ENCODE measurements at places on chromosomes 11 and 22.

DNA sequence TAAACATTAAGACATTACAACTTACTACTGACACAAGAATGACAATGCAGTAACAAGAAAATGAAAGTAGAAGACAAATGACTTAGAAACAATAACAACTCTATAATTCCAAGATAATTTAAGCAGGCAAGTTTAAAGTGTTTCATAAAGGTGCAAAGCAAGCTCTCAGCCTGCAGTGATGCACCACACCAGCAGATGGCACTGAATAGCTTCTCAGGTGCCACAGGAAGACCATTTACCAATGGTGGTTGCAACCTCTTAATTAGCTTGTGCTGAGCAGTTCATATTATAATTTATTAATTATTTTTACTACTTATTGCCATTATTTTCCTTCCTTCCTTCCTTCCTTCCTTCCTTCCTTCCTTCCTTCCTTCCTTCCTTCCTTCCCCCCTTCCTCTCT is 60.6 kb downstream of the NXPE2 start:
- DNase-seq, result peak; percentile 51

DNA sequence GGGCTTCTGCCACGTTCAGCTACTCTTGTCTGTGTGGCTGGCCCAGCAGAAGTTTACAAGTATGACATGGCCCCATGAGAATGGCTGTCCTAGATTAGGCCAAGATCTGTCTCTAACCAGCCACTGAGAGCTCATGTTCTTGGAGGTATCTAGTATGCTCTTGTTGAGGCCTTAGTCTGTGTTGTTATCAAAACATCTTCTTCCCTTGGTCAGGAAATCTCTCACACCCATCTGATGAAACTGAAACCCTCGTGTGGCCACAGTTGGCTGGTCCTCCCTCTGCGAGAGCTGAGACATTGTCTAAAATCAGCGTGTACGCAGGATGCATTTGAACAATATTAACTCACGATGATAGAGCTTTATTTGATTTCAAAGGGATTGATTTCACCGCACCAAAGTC is 109.0 kb upstream of the NNMT start:
- no peak for DNase-seq

DNA sequence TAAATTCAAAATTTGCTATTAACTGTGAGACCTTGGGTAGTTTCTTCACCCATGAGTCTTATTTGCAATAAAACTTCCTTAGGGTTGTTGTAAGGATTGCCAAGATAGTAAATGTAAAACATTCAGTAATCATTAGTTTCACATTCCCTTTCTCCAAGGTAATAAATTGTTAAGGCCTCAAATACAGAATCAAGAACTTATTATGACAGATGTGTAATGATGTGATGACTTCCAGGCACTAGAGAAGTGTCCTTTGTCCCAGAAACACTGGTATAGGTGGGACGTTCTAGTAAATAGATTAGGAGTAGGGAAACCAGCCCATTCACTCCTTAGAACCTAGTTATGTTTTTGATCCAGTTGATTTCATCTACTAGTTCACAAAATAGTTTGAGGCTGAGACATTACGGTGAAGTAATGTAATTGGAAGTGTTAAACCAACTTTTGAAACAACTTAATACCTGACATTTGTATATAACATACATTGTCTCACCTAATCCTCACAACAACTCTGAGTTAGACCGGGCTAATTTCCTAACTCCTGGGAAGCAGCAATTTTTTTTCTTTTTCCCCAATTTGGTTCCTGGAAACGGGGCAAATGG is 25.5 kb downstream of the CTNND1 start:
- no peak for DNase-seq

DNA sequence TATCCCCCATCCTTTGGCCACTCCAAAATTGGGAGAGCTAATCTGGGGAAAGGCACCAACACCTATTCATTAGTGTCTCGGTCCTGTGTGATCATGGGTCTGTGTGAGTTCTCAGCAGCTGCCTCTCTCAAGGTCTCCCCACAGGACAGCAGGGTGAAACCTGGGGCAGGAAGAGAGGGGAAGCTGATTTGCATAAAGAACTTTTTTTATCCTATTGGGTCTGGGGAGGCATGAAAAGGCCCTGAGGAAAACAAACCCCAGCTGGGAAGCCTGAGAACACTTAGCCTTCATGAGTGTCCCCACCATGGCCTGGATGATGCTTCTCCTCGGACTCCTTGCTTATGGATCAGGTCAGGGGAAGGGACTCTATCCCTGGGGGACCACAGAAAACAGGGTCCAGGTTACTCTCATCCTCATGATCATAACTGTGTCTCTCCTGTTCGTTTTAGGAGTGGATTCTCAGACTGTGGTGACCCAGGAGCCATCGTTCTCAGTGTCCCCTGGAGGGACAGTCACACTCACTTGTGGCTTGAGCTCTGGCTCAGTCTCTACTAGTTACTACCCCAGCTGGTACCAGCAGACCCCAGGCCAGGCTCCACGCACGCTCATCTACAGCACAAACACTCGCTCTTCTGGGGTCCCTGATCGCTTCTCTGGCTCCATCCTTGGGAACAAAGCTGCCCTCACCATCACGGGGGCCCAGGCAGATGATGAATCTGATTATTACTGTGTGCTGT is 116.0 kb upstream of the TOP3B start:
- no peak for DNase-seq

- no peak for DNase-seq
Observed at GRCh38 chr22:44701187-44701790, 715 bp upstream of the PRR5 start.

- DNase-seq, result no peak
Observed at GRCh38 chr11:11622772-11623171, 967 bp upstream of the GALNT18 start.

GRCh38 chr11:113901141-113901540 is 3.5 kb upstream of the HTR3B start:
- no peak for DNase-seq

- no peak for DNase-seq
Observed at GRCh38 chr11:34148504-34149165, 43.2 kb downstream of the NAT10 start.

DNA sequence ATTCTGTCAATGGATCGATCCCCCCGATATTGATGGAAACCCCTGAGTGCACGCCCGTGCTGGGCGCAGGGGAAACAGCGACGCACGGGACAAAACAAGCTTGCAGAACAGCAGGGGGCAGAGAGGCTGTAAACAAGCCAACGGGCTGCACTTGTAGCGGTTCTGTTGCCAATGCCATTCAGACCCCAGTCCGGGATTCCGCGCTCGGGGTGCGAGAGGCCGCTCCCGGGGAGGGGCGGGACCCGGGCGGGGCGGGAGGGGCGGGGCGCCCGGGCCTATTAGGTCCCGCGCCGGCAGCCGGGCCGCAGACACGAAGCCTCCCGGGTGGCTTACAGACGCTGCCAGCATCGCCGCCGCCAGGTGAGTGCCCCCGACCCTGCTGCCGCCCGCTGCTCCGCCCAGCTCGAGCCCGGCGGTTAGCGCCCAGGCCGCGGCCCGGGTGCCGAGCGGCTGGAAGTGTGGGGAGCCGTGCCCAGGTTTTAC is at the start of gene BIK:
TSS of gene BIK (plus strand) at position 307 of the 483 bp plus-strand sequence. CDS start 13,273 bp downstream, outside the sequence.
- peak; percentile 86 for DNase-seq

- DNase-seq, result no peak
Observed at GRCh38 chr11:47511917-47512316, 41.0 kb downstream of the CELF1 start.

GRCh38 chr22:19048531-19048930 is 73.7 kb downstream of the DGCR2 start:
- no peak for DNase-seq

GRCh38 chr11:128616161-128616560 is 28.8 kb upstream of the ETS1 start:
- no peak for DNase-seq

- no peak for DNase-seq
Observed at GRCh38 chr11:65771589-65772112, 9.1 kb downstream of the AP5B1 start.

DNA sequence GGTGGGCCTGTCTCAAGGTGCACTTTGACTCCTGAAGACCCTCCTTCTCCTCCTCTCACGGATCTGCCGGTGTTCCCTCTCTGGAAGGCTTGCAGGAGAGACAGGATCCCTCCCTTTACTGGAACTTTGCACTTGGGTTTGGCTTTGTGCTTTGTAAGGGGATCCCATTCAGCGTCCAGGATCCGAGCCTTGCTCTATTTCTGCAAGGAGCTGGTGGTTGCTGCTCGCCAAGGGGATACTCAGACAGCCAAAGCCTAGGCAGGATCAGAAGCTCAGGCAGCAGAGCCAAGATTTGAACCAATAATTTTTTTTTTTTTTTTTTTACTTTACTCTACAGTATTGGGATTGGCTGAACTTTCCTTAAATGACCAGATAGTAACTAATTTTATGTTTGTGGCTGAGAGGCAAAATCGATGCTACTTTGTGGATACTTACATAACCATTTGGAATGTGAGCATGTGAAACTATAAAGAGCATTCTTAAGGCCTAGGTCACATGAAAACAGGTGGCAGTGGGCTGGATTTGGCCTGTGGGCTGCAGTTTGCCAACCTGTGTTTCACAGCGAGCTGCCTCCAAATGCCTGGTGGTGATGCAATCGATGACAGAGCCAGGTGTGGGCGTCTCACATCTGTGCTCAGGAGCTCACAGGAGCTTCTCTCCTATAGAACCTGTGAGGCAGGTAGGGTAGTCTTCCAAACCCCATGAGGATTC is 25.2 kb downstream of the BCR start:
- DNase-seq, result no peak

GRCh38 chr11:133636711-133637355 is 104.5 kb upstream of the OPCML start:
- DNase-seq, result no peak

DNA sequence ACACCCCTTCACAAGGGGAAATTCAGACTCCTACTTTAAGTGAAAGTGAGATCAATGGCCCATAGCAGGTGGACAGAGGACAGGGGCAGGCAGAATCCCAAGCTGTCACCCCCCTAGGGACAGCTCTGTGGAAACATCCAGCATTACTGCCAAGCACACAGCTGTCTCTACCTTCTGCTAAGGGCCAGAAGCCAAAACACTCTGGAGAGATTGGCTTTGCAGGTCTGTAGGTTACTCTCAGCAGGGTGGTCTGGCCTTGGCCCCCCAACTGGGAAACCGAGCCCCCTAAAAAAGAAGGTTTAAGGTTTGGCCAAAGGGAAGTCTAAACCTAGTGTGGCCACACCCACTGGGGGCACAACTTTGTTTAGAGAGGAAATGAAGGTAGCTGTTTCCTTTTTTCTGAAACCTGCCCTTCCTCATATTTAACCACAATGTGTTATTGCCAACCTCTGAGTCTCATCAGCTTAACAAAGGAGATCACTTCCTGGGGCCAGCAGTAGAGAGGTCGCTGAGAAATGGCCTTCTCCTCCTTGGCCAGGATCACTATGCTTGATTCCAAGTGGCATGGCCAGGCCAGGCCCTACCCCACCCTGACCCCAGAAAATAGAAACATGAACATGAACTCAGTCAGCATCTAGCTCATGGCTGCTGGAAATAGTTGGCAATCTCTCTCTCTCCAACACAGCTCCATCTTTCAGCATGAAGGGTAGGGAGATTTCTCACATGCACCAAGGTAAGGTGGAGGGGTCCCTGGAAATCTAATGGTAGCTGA is 25.9 kb upstream of the SCARF2 start:
- no peak for DNase-seq

- no peak for DNase-seq
Observed at GRCh38 chr11:69370984-69371709, 77.2 kb downstream of the MYEOV start.

DNA sequence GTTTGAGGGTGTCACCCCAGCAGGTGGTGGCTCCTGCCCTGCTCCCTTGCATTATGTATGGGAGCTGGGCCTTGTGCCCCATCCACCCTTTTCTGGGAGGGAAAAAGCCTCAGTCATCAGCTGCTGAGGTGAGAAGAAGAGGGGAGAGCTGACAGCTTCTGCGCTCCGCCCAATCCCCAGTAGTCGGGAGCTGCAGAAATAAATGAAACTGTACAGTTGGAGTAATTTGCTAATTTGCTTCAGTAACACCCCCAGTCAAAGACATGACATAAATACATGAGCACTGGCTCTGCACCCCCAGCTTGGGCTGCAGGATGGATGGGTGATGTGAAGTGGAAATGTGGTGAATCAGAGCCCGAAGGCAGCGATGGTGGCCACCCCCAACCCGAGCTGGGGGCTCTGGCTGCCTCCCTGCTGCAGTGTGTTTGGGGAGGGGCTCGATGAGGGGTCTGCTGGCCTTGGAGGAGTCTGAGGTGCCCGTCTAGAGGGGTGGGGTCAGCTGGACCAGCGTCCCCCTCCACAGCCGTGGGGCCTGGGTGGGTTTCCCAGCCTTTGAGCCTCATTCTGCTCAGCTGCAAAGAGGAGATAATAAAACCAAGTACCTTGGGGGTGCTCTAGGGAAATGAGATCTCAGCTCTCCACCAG is 59.2 kb downstream of the MPPED1 start:
- DNase-seq, result no peak

- no peak for DNase-seq
Observed at GRCh38 chr11:128304666-128305485, 282.5 kb downstream of the ETS1 start.

DNA sequence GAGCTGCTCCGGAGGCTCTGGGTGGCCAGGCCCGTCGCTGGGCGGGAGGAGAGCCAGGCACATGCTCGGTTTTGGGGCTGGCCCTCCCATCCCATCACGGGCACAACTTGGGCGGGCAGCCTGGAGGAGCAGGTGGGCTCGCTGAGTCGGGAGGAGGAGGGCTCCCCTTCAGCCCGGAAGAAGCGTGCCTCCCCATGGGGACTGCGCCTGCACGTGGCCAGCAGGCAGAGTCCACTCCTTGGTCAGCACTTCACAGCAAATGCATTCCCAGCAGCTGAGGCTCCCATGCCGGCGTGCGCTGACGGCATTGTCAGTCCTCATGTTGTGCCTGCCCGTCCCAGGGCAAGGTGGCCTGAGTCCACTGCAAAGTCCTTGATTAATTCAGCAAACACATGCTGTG is 1281.7 kb downstream of the BRD1 start:
- DNase-seq, result no peak

DNA sequence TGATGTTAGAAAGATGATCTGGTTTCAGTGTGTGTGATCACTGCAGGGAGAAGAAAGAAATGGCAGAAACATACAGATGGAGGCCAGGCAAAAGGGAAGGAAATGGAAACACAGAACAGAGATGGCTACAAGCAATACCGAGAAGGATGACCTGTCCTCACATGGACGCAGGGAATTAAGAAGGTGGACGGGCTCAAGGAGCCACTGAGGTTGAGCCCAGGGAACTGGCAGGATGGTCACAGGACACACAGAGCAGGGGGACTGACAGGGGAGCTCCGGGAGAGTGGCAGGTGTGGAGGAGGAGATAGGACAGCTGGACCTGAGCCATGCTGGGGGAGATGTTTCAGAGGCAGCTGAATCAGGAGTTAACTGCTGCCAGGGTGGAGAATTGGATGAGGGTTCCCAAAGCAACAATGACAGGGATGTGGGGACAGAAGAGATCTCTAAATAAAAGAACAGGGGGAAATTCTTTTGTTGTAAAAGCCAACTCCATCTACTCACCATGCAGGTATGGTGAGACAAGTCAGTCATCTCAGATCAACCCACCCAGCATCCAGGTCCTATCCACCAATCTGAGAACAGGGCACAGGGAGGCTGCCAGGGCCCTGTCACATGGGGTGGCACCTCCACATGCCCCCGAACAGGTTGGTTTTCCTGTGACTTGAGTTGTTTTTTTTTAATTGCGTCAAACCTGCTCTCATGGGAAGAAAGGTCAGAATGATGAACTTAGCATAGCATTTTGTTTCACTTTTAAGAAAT is 26.3 kb downstream of the KLHL22 start:
- DNase-seq, result no peak
